Stimulated activated CD4-positive, alpha-beta T cell treated with anti-CD3 and anti-CD28 coated beads, Interleukin-4, amount 100 ng/mL, for 1 hour (primary cell): ENCODE measurements at places on chromosomes 5 and 9.

DNA sequence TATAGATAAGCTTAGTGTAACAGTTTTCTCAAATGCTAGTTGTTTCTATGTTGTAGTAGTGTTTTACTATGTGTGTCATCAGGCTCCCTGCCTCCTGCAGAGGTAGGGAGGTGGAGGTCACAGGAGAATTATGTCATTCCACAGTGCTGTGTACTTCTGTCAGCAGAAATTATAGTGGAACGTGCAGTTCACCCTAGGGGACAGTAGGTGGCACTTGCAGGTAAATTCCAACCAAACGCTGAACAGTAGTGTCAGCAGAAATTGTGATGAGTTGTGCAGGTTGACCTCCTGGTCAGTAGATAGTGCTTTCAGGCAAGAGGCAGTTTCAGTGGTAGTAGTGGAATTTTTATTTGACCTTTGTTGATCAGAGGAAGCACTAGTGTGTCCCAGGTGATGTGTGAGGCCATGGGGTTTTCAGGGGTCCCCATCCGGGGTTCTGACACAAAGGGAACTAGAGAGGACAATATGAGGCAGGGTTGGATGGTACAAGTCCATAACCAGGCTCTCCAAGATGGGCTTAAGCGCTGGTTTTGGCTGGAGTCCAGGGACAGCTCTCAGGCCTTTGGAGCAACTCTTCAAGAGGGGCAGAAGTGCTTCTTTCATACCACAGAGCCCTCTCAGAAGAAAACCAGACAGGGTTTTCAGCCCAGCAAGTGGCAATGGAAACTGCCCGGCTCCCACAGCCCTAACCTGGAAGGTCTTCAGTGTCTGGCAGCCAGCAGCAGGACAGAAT lies 402.9 kb downstream of the CYLC2 start:
- peak; percentile 5 for DNase-seq

GRCh38 chr9:100581661-100582060 lies 3.8 kb downstream of the CAVIN4 start:
- no peak for DNase-seq

DNA sequence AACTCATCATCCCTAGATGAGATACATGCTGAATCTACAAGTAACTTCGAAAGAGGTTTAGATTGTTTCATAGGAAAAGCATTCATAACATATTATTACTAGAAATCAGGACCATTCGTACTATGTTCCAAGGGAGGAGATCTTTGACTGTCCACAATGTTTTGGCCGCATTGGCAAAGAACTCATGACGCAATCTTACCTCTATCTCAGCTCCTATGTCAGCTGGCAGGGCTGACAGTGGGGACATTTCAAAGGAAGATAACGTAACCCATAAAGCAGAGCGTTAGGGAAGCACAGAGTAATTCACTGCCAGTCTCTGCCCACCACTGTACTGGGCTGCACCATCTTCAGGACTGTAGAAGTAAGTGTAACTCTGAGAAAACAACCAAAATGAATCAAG lies 69.7 kb downstream of the EFNA5 start:
- DNase-seq, result no peak

- DNase-seq, result no peak
Observed at GRCh38 chr9:625613-626012, 215.9 kb upstream of the DMRT1 start.

GRCh38 chr5:65736011-65736410 lies 14.0 kb downstream of the NLN start:
- DNase-seq, result no peak

DNA sequence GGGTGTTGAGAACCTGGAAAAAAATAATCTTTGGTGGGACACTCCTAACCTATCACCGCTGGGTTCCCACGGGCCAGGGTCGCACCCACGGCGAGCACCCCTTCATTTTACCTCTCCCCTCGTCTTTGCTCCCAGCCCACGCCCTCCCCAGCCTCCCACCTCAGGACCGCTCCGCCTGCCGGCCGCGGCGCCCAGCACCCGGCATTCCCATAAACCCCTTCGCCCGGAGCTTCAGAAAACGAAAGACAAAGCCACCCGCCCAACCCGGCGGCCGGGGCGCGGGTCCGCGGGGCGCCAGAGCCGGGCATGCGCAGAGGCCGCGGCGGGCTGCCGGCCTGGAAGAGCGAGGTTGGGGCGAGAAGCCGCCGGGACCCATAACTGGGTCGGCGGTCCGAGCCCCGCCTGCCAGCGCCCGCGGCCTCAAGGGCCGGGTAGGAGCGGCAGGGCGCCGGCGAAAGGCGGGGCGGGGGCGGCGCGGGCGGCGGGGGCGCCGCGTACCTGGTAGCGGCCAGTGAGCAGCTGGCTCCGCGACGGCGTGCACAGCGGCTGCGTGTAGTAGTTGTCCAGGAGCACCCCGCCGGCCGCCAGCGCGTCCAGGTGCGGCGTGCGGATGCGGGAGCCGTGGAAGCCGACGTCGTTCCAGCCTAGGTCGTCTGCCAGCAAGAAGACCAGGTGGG lies 533 bp downstream of the ARSB start:
- peak; percentile 78 for DNase-seq
